GM23248 (cell line): ENCODE measurements at places on chromosomes 7 and 10. TPM values are rescaled to one million over a fixed set of nuclear protein-coding genes. Genes with fewer than 3 reads are reported as not detected.

DNA sequence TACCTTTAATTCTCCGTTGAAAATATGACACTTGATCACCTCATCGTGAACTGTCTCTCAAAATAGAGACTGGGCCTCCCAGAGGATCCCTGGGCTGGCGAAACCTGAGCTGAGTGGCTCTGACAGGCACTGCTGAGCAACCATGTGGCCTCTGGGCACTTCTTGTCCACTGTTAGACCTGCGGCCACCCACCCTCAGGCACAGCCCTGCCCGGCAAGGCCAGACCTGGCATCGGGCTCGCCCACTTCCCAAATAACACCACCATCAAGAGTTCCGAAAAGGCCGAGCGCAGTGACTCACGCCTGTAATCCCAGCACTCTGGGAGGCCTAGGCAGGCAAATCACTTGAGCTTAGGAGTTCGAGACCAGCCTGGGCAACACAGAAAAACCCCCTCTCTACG, 82.5 kb downstream of the COBL start:
- no peak for DNase-seq

DNA sequence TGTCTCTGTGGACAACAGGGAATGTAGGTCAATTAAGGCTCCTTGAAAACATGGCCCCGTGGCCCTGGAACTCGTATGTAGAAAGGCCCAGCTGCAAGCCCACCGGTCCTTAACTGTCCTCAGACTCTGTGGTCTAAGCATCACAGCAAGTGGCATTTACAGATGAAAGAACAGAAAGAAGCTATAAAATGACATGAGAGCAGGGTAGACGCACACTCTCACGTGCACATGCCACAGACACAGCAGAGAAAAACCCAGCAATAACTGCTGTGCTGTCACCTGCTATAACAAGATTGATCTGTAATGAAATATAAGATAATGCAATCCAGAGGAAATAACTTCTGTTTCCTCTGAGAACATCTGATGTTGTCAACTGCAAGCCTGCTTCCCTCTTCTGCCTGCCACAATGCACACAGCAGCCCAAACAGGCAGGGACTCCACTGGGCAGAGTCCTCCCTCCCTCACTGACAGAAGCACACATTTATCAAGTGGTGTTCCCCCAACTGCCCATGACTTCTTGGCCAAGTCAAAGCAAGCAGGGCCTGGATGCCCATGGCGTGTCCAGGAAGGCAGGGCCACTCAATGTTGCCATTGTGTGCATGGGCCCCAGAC, 63.9 kb downstream of the GFRA1 start:
- DNase-seq = no peak

GRCh38 chr10:77036993-77037734, 600.4 kb downstream of the KCNMA1 start:
- peak; percentile 15 for DNase-seq

Gene STRIP2
- 2.2 and 2.5 TPM in 2 replicates for total RNA-seq

DNA sequence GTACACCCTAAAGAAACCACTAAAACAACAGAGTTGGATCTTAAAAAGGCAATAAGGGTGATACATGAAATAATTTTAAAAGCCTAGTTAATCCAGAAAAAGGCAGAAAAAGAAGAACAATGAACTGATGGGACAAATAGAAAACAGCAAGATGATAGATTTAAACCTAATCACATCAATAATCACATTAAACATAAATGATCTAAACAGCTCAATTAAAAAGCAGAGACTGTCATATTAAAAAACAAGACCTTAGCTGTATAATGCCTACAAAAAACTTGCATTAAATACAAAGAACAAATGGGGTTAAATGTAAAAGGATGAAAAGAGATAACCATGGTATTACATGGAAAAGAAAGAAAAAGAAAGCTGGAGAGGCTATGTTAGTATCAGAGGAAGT, 96.2 kb downstream of the RTKN2 start:
- DNase-seq = no peak

Gene WNT8B
- not detected in 2 replicates for total RNA-seq

DNA sequence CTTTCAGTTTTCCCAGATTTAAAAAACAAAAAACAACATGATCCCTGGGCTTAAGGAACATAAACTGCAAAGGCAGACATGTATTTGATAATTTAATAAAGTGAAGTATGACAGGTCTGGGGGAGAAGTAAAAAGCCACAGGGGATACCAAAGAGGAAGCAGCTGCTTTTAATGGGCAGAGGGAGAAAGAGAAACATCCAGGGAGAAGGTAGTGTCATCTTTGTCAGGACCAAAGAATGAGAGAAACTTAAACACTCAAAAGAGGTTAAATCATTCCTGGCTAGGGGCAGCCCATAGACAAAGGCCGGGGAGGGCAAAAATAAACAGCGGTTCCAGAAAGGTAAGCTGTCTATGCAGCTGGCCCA, 94.5 kb downstream of the GRB10 start:
- DNase-seq = no peak

GRCh38 chr7:27941522-27941921, 201.6 kb downstream of the TAX1BP1 start:
- DNase-seq = no peak

Gene RPEL1
- total RNA-seq = not detected in 2 replicates
